ENCODE measurements at places on chromosomes 11 and 22. TPM values are rescaled to one million over a fixed set of nuclear protein-coding genes. Genes with fewer than 3 reads are reported as not detected.

Gene SCO2
- total RNA-seq: not detected

Gene KCNJ5
- 0.53 TPM for total RNA-seq

Gene HBG2
- not detected for total RNA-seq

Gene OR9Q2
- not detected for total RNA-seq

Gene NUP50
- 75.8 TPM for total RNA-seq

DNA sequence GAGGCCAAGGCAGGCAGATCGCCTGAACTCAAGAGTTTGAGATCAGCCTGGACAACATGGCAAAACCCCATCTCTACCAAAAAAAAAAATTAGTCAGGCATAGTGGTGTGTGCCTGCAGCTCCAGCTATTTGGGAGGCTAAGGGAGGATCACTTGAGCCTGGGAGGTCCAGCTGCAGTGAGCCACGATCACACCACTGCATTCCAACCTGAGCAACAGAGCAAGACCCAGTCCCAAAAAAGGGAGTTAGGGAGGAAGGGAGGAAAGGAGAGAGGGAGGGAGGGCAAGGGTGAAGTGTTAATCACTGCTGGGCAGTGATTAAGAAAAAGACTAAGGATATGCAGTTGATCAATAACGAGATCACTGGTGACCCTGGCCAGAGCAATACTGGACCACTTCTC lies 56.0 kb upstream of the APOA1 start:
- H3K4me3 ChIP-seq: no peak overlapping the region
- H3K36me3 ChIP-seq: peaks cover 9% of the 10 kb centered on the region
- DNase-seq: no peak
- H3K27me3 ChIP-seq: no peaks in the 10 kb centered on the region

GRCh38 chr11:14425621-14426020 lies 66.6 kb upstream of the RRAS2 start:
- no peak overlapping the region for H3K27ac ChIP-seq
- H3K4me3 ChIP-seq: no peak overlapping the region
- no peaks in the 10 kb centered on the region for H3K36me3 ChIP-seq
- H3K4me1 ChIP-seq: peaks cover 23% of the 10 kb centered on the region
- no peaks in the 10 kb centered on the region for H3K27me3 ChIP-seq
- no peak for DNase-seq

GRCh38 chr11:19978668-19979518 lies 181.4 kb downstream of the DBX1 start:
- H3K4me1 ChIP-seq: peaks cover 29% of the 10 kb centered on the region
- DNase-seq: no peak
- H3K27ac ChIP-seq: peak overlapping the region; percentile 54
- H3K27me3 ChIP-seq: no peaks in the 10 kb centered on the region

- H3K27me3 ChIP-seq: no peaks in the 10 kb centered on the region
- no peak overlapping the region for H3K4me3 ChIP-seq
- no peaks in the 10 kb centered on the region for H3K4me1 ChIP-seq
- H3K36me3 ChIP-seq: no peaks in the 10 kb centered on the region
- no peak for DNase-seq
- H3K27ac ChIP-seq: no peak overlapping the region
Observed at GRCh38 chr11:45083544-45084087, 62.8 kb upstream of the PRDM11 start.

DNA sequence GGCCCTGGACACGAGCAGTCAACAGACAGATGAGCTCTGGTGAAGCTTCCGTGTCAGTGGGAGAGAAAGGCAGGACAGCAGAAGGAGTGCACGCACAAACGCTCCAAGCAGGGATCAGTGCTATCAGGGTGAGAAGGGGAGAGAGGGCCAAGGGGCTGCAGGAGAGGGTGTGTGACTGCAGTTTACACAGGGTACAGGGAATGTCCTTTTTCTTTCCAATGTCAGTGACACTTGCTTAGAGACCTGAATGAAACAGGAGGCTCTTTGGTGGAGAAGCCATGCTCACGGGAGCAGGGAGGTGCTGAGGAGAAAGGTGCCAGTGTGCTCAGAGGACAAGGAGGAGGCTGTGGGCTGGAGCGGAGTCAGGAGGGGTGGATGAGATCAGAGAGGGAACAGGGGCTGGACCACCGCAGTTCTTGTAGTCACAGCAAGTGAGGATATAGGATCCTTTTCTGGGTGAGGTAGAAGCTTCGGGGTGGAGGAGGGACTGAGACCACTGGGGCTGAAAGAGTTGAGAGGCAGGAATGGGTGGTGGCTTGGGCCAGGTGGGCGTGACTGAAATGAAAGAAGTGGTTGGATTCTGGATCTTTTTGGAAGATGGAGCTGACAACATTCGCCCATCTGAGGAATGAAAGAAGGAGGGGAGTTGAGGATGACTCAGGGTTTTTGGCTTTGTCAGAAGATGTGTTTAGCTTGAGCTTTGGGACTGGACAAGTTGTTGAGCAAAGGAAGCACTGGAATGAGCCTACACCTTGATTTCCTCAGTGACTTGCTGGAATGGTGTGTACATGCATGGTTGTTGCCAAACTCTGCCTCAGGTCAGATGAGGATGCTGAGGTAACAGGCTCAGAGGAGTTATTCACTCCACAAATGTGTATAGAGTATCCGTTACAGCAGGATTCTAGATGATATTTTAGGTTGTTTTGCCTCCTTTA lies 87.9 kb downstream of the ADAMTS15 start:
- H3K27me3 ChIP-seq: no peaks in the 10 kb centered on the region
- no peaks in the 10 kb centered on the region for H3K4me1 ChIP-seq
- H3K4me3 ChIP-seq: no peak overlapping the region
- no peaks in the 10 kb centered on the region for H3K36me3 ChIP-seq
- no peak overlapping the region for H3K27ac ChIP-seq

DNA sequence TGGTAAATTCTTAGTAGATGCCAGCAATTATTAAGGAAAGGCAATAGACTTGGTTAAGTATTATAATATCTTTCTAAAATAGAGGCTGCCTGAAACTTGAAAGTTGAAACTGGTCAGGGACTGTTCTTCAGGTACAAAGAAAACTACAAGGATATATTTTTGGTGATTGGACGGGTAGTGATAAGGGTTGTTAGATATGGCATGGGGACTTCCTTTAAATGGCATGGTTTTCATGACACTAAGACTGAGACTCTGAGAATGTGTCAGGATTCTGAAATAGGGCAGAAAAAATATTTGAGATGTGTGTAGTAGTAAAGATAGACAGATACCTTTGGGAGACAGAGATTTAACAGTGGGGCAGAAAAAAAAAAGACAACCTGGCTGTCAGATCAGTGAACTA lies 108.4 kb upstream of the SLC5A12 start:
- H3K4me1 ChIP-seq: no peaks in the 10 kb centered on the region
- H3K36me3 ChIP-seq: no peaks in the 10 kb centered on the region
- no peak overlapping the region for H3K4me3 ChIP-seq
- H3K27ac ChIP-seq: no peak overlapping the region

DNA sequence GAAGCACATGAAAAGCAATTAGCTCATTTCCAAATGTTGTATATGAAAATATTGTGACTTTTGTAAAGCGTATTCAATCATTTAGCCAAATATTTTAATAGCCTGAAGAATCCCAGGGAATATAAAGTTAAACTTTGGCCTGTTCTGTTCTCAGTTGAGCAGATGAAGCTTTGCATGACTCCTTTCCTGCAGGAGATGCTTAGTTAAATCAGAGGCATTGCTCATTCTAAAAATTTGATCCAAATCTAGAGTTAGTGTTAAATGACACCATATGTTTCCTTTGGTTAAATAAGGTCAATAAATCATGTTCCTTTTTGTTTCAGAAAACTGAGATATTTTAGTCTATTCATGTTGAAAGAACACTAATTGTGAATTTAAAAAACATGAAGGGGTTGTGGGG lies 51.2 kb upstream of the BIRC3 start:
- H3K27ac ChIP-seq: no peak overlapping the region
- no peak for DNase-seq
- no peaks in the 10 kb centered on the region for H3K36me3 ChIP-seq
- no peak overlapping the region for H3K4me3 ChIP-seq

DNA sequence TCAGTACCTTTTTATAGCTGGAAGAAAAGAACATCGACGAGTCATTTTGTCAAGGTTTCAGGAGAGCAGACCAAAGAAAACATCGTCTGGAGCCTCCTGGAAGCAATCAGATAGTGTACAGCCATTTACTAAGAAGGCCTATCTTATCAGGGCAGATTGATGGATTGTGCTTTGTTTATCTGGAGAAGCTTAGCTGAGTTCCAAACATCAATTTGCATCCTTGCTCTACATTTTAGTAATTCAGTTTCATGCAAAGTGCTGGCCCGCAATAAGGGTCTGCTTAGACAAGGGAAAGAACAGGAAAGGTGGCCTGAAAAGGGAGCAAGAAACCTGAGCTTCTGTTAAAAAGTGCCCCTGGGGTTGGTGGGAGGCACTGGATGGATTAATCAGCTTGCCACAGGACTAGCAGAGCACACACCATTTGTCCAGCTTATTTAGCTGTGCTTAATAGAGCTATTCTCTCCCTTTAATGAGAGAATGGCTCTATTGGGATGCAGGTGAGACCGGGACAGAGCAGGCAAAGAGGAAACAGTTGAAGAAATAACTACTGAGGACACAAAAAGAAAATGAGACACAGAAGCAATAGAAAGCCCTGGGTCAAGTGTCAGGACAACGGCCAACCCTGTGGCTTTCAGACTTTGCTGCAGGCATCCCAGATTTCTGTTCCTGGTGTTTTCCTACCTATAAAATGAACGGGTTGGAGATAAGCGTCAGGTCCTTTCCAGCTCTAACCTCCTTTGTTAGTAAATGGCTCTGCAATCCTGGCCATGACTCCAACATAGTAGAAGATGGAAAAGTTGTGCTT lies 122.1 kb upstream of the TTC12 start:
- H3K4me3 ChIP-seq: no peak overlapping the region
- no peak for DNase-seq
- peaks cover 39% of the 10 kb centered on the region for H3K4me1 ChIP-seq
- H3K36me3 ChIP-seq: no peaks in the 10 kb centered on the region
- peak overlapping the region; percentile 48 for H3K27ac ChIP-seq

GRCh38 chr22:28791841-28792490 lies 8.4 kb downstream of the XBP1 start:
- peaks cover 4% of the 10 kb centered on the region for H3K4me1 ChIP-seq
- H3K27me3 ChIP-seq: no peaks in the 10 kb centered on the region
- peaks cover 65% of the 10 kb centered on the region for H3K36me3 ChIP-seq
- H3K27ac ChIP-seq: no peak overlapping the region
- DNase-seq: no peak
- no peak overlapping the region for H3K4me3 ChIP-seq

DNA sequence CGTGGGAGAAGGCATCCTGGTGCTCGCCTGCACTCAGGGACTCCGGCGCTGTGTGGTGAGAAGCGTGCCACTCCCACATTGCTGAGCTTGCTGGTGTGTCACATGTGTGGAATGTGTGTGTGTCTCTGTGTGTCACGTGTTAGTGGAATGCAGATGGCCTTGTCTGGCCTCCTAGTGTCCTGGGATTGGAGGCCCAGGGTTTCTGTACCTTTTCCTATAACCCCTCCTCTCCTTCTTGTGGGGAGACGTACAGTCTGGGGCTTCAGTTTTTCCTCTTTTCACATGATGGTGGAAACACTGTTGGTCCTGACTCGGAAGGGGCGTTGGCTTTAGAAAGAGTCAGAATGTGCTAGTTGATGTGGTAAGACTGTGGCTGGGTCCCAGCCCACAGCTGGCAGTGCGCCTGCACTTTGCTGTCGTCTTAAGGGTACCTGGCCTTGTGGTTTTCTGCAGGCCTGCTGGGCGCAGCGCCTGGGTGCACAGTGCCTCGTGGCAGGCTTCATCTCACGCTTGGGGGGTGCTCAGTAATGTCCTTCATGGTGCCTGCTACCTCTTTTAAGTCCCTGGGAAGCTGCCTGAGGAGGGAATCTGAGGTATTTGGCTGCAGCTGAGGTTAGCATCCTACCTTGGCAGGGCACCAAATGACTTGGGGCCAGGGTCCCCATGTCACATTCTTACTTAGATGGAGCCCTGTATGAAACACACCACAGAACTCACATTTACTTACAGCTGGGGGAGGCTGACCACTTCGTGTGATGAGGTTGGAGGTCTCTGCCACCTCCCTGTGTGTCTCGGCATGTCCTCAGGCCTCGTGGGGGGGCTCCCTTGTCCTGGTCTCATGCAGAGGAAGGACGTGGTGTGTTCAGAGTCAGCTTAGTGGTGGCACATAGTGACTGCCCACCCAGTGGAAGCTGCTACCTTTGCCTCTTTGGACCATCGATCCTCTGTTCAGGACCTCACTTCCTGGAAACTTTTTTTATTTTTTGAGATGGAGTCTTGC lies 61.9 kb downstream of the MED15 start:
- peak overlapping the region; percentile 72 for H3K27ac ChIP-seq
- no peak overlapping the region for H3K4me3 ChIP-seq
- DNase-seq: peak; percentile 63
- H3K27me3 ChIP-seq: no peaks in the 10 kb centered on the region
